ENCODE measurements at places on chromosomes 16 and 17. TPM values are rescaled to one million over a fixed set of nuclear protein-coding genes. Genes with fewer than 3 reads are reported as not detected.

The AKAP10 gene
- 21.7 TPM for total RNA-seq

The MILR1 gene
- total RNA-seq: 8.5 TPM

The SHCBP1 gene
- total RNA-seq: 3.1 TPM

The GPR179 gene
- total RNA-seq: under 0.01 TPM
